ENCODE measurements at places on chromosomes 11 and 22. TPM values are rescaled to one million over a fixed set of nuclear protein-coding genes. Genes with fewer than 3 reads are reported as not detected.

Gene LUZP2
- total RNA-seq = not detected

Gene NAALAD2
- total RNA-seq = 4.2 TPM

Gene OR8J3
- total RNA-seq = not detected

Gene OR6A2
- total RNA-seq = not detected

Gene C22orf15
- total RNA-seq = not detected

Gene BATF2
- total RNA-seq = 11.2 TPM

Gene OVCH2
- not detected for total RNA-seq

Gene PKNOX2
- total RNA-seq = not detected

Gene OR2AG2
- total RNA-seq = 0.18 TPM

Gene UPK3A
- total RNA-seq = not detected

Gene SLC22A25
- total RNA-seq = not detected

Gene SLC15A3
- 3.7 TPM for total RNA-seq

Gene IL17RA
- 20.2 TPM for total RNA-seq

Gene MAPK8IP2
- total RNA-seq = 0.66 TPM

Gene FIBIN
- 10.6 TPM for total RNA-seq

Gene ADAMTS8
- not detected for total RNA-seq

Gene CARD18
- total RNA-seq = not detected

Gene CBX6
- total RNA-seq = 35.5 TPM

Gene TENM4
- 2.3 TPM for total RNA-seq

Gene CDC42EP1
- 41.0 TPM for total RNA-seq

Gene PRRG4
- 10.3 TPM for total RNA-seq

Gene MRGPRX2
- not detected for total RNA-seq

Gene RASL10A
- total RNA-seq = 0.85 TPM

Gene L3MBTL2
- 20.5 TPM for total RNA-seq

Gene C11orf42
- total RNA-seq = not detected

Gene OR10A2
- not detected for total RNA-seq

Gene BMAL1
- total RNA-seq = 19.4 TPM

Gene SIDT2
- 137 TPM for total RNA-seq

Gene APLNR
- 1.1 TPM for total RNA-seq

Gene OR6T1
- total RNA-seq = not detected
